ENCODE measurements at places on chromosomes 12 and 14.

GRCh38 chr14:94805680-94806288 lies 35.9 kb upstream of the GSC start:
- no peak for DNase-seq

- DNase-seq: no peak
Measured at GRCh38 chr14:82562881-82563280, 1029.2 kb upstream of the SEL1L start.

- peak; percentile 77 for DNase-seq
Measured at GRCh38 chr12:4107436-4107878, 166.1 kb upstream of the CCND2 start.

DNA sequence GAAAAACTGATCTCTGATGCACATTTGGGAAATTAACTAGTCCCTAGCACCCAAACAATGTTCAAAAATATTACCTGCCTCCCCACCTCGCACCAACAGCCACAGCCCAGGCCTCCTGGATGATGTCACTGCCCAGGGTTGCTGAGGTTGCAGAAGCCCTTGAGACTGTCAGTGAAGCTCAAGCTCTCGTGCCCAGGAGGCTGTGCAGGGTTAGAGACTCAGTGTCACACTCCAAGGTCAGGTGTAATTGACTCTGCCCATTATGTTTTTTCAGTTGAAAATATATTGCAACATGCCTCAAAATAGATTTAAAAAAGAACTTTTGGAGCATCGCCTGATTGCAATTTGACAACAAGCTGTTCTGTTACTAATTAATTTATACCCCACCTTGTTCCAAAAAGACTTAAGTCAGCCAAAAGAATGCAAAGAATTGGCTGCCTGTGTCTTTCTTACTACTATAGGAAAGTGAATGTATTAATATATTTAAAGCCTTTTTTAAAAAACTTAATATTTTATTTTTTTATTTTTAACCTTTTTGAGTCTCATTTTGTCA lies 72.3 kb downstream of the CMAS start:
- DNase-seq: no peak
